ENCODE measurements at places on chromosomes 5 and 9.

DNA sequence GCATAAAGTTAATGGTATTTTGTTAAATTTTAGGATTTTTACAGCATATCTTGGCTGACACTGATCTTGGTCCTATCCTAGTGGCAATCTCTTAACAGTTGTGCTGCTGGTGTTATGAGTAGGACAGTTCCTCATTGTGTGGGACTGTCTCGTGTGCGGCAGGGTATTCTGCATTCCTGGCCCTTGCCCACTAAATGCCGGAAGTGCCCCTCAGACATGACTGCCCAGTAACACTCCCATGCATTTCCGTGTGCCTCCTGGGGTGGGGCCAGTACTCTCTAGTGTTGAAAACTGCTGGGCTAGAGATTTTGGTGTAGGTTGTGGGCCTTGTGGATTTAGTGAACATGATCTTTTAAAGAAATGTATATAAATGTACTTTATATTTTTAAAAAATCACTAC is 227.1 kb upstream of the DMRT1 start:
- DNase-seq = no peak

- no peak for DNase-seq
These were observed 2.0 kb downstream of the JMY start for GRCh38 chr5:79237740-79238560.

- DNase-seq = no peak
These were observed 7.7 kb upstream of the QRFP start for GRCh38 chr9:130904070-130905044.

GRCh38 chr5:28077291-28078240 is 1039.2 kb upstream of the CDH9 start:
- no peak for DNase-seq

DNA sequence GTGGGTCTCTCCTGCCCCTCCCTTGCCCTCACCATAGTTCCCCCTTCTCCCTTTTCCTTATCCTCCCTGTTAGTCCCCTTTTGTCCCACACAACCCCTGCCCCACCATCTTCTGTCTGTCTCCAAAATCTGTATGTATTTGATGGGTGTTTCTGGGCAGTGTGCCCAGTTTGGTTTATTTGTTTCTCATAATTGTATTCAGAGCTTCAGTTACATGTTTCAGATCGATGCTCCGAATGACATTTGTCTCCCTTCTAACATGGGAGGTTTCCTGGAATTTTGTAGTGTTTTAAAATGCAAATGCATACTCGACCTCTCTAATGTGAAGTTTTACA is 22.2 kb downstream of the FBXL7 start:
- no peak for DNase-seq

DNA sequence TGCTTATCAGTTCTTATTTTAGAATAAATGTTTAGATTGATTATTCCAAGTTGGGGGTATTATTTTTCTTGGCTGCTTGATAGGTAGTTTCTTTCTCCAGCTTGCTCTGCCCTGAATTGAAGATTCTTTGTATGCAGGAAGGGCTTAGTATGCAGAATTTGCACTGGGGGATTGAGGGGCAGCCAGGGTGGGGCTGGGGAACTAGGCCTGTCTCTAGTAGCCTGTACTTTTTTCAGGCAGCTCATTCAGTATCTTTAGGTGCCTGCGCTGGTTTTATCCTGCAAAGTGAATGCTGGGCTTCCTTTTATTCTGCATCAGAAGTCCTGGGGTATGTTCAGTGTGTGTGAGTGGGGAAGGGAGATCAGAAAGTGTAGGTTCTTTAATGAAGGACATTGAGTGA is 228.3 kb upstream of the ELL2 start:
- no peak for DNase-seq

DNA sequence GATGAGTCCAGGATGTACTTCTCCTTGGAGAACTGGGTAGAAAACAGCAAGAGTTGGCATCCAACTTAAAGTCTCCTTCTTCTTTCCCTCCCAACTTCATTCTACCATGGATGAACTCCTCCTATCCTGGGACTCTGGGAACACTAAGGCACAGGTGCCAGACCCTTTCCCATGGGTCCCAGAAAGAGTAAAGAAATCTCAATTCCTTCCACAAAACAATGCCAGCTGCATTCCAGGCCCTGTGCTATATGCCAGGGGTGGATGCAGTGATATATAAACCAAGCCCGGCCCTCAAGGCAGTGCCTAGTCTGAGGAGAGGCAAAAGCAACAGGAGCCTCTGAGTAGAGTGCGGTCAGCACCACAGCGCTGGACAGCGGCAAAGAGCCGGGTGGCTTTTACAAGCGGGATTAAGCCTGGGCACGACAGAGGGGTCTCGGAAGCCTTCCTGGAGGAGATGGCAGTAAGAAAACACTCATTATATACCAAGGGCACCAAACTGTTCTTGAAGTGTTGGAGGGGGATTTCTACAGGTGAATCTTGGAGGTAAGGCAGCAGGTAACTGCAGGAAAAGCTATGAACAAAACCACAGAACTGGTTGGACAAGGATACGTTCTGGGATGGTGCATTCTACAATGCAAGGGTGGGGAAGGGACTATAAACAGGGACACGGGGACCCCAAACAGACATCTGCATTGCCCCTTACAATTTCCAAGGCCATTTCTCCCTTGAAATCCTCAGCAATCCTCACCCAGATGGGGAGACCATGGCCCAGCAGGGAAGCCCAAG is 16.4 kb upstream of the TOR2A start:
- DNase-seq = no peak

- DNase-seq = no peak
These were observed 189.3 kb upstream of the PIK3R1 start for GRCh38 chr5:68026092-68026885.

DNA sequence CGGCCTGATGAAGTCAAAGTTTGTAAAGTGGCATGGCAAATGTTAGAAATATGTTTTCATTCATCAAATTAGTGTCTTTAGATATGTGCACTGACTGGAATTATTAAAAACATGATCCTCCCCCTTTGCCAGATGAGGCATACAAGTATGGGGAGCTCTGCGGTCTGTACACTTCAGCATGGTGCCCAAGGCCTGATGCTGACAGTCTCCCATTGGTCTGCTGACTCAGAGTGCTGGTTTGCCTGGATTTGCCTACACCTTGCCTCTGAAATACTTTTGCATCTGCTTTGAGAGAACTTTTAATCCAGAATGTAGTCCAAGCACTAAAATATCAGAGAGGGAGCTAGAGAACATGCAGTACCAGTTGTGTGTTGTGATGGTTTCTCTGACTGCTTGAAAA is 354.3 kb upstream of the ACTBL2 start:
- no peak for DNase-seq

- DNase-seq = no peak
These were observed 115.8 kb upstream of the KIF2A start for GRCh38 chr5:62190173-62190572.

DNA sequence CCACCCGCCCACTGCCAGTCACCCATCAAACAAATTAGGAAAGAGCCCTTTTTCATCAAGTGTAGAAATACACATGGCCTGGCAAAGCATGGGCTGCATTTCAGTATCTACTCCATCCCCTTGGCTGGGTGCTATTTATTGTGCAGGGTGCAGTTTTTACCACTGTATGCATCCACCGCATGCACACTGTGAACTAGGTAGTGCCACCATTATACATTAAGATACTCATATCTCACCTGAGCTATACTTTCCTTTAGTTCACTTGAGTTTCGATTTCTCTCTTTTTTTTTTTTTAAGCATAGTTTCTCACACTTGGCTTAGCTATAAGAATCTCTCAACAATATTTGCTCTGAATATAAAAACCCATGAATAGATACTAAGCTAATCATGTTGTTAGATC is 49.4 kb downstream of the JMY start:
- DNase-seq = no peak

- peak; percentile 88 for DNase-seq
These were observed 12.8 kb upstream of the RALGDS start for GRCh38 chr9:133133681-133134387.
